ENCODE measurements at places on chromosomes 6 and 20.

DNA sequence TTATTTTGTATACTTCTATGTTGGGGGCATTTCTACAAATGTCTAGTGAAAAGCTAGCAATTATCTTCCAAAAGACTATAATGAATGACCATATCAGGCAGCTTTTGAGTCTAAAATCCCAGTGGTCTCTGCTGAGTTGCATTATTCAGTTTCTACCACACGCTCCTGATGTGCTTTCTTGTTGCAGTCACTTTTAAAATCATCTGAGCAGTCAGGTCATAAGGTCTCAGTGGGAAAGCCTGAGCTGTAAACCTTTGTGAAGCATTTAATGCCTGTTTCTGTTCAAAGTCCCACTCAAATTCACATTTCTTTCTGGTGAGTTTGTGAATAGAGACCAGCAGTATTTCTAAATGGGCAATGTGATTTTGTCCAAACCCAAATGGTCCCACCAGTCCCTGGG lies 1681.5 kb downstream of the HACE1 start:
- DNase-seq, result no peak

DNA sequence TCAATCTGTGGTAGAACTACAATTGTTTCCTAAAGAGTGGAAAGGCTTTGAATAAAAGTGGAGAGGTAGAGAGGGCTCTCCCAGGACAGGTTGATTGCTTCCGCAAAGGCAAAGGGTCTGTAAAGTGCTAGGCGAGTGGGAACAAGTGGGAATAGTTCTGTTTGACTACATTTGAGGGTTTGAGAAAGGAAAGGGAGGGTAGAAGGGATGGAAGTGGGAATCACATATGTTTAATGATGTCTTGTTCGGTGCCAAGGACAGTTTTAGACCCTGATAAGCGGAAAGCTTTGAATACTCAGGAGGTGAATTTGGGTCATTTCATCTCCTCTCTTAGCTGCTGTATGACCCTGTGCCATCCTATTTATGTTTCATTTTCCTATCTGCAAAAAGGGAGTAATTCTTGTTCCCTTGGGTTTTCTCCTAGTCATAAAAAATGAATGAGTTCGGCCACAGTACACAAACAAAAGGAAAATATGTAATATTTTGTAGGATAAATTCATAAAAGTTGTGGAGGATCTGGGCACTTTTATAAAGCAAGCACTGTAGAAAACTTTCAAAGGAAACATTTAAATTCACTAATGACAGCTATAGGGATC lies 1.7 kb upstream of the PIM1 start:
- DNase-seq, result no peak

- DNase-seq, result no peak
Observed at GRCh38 chr6:159525445-159526025, 167.5 kb downstream of the SOD2 start.

DNA sequence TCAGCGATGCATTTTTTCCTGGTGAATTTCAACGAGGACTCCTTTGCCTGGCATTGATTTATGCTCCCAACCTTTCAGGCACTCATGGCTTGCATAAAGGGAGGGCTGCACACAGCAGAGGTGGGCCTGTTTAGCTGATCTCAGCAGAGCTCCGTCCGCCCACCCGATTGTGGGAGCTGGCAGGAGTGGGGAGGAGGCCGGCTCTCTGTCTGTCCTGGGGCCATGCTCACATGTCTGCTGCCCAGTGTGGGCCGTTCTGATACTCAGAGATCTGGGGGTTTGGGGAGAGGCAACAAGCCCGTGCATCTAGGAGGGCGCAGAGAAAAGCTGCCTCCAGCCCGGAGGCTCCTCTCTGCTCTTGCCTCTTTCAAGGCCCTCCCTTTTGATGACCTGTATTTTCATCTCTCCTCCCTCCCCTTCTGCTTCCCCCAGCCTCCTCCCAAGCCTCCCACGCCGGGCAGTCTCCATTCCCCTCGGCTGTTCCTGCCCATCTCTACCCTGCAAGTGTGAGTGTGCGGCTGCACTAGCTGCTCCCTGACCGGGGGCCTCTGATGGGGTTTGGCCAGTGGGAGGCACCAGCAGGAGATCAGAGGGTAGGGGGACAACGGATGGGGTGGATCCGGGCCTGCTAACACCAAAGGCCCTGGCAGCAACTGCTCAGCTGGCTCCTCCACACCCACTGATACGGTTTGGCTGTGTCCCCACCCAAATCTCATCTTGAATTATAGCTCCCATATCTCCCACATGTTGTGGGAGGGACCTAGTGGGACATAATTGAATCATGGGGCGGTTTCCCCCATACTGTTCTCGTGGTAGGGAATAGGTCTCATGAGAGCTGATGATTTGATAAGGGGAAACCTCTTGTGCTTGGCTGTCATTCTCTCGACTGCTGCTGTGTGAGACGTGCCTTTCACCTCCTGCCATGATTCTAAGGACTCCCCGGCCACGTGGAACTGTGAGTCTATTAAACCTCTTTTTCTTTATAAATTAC lies 39.6 kb upstream of the MLN start:
- no peak for DNase-seq

DNA sequence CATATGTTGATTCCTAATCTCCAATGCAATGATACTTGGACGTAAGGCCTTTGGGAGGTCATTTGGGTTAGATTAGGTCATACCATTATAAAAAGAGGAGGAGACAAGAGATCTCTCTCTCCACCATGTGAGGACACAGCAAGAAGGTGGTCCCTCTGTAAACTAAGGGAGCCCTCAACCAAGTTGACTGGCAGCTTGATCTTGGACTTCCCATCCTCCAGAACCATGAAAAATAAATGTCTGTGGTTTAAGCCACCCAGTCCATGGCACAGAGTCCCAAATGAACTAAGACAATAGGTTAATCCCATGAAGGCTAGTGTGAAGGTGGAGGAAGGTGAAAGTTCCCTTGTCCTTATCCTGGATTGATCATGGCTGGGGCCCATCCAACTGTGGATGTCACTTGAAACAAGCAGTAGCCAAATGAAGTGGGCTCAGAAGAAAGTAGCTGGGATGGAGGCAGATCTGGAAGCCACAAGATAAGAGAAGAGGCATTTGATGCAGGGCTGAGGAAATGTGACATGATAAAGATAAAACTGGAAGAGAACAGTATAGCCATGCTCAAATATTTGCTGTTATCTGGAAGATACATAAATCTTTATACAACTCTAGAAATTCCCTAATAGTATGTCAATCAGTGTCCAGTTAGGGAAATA lies 99.9 kb downstream of the BANF2 start:
- no peak for DNase-seq

GRCh38 chr20:58986286-58986967 lies 5.4 kb downstream of the NELFCD start:
- DNase-seq, result no peak

GRCh38 chr20:34112600-34113101 lies 608 bp upstream of the EIF2S2 start:
- DNase-seq, result peak; percentile 45

- no peak for DNase-seq
Observed at GRCh38 chr6:28001751-28002150, 44.7 kb downstream of the OR2B6 start.

GRCh38 chr6:98931696-98932095 lies 16.1 kb downstream of the FBXL4 start:
- DNase-seq, result no peak

- no peak for DNase-seq
Observed at GRCh38 chr6:83226517-83226916, 33.4 kb downstream of the RWDD2A start.

GRCh38 chr6:105821777-105822176 lies 264.4 kb upstream of the PRDM1 start:
- DNase-seq, result no peak

DNA sequence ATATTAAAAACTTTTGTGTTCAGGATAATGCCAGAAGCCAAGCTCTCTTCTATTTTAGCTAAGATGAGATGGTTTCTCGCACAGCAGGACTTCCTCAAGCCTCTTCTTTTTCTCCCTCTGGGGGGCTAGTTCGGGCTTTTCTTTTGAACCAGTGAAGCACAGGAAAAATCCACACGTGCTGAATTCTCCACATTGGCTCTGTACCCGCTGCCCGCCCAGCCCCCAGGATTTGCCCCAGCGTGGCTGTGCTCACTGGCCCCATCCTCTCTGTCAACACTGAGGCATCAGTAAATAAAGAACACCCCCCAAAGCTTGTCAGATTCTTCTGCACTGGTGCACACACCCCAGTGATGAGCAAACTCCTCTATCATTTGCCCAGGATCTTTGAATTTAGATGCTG lies 232.8 kb downstream of the ZNF217 start:
- no peak for DNase-seq

- no peak for DNase-seq
Observed at GRCh38 chr20:19975436-19975799, 41.7 kb upstream of the NAA20 start.

- DNase-seq, result no peak
Observed at GRCh38 chr20:46367234-46367633, 39.2 kb downstream of the ELMO2 start.

DNA sequence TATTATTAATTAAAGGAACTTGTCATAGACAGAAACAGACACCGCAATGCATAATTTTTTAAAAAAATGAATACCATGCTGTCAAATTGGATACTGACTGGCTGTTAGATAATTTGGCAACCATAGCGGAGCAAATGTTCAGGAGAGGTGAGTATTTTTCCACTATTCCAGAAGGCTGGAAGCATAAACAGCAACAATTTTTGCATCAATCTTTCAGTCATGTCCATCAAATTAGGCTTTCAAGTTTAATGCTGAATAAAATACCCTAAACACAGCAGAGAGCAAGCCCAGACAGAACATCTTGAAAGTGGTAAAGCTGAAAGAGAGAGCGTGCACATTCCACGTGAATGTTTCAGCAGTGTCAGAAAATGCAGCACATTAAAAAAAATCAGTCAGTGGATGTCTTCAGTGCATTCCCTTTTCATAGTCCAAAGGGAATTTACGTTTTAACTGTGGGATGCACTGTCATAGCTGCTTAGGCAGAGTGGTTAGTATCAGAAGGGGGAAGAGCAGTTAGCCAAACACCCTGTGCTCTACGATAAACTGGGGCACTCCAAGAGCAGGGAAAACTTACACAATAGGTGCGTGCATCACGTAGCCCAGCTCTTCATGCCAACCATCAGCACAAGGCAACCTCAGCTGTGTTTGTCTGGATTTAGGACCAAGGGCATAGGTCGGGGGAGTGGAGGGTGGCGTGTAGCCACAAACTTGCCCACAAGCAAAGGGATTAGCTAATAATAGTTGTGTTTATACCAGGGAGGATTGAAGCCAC lies 116.2 kb upstream of the STMND1 start:
- DNase-seq, result no peak

Data from GM13976 (cell line).